NCI-H1105 (cell line): ENCODE measurements at places on chromosomes 5 and 9.

- no peak for DNase-seq
Measured at GRCh38 chr9:72440378-72440777, 75.4 kb upstream of the ZFAND5 start.

DNA sequence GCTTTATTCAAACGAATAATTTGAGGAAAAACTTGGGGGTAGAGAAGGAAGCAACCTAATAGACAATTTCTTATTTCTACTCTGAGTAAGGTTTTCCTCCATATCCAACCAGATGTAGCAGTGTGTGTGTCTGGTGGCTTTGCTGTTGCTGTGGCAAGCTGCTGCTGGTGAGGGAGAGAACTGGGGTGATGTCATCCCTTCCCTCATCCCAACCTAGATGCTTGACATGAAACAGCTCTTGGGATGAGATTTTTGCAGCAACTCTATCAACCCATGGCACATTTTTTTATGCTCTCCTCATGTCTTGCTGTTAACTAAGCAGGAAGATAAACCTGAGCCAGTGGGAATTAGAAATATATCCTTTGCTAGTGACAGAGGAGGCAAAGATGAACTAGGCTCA is 135.8 kb downstream of the PCSK1 start:
- no peak for DNase-seq

DNA sequence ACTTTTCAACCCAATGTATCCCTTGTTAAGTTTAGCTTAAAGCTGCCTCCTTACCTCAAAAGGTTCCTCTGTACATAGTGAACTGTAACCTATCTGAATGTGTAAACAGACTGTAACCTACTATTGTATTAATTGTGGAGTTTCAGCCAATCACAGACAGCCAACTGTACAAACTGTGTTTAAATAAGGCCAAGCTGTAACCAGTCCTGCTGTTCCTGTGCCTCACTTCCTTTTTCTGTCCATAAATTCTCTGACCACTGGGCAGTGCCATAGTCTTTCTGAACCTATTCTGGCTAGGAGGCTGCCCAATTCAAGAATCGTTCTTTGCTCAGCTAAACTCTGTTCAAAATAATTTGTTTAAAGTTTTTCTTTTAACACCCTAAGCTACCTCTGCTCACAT is 74.7 kb upstream of the DAPK1 start:
- no peak for DNase-seq

DNA sequence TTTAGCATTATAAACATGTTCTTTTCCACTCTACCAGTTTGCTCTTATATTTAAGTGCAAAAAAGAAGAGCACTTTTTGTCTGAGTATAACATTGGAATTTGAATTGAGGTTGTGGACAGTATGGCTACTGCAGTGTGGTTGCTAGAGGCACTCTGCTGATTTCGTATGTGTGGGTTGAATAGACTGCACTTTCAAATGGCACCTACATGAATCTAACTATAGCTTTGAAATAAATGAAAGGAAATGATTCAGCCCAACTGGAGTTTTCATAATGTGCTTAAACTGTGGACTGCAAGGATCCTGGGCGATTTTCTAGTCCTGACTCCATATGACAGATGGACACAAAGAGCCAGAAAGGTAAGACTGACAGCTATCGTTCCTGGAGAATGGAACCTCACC is 657.6 kb upstream of the RIOK2 start:
- DNase-seq, result no peak

DNA sequence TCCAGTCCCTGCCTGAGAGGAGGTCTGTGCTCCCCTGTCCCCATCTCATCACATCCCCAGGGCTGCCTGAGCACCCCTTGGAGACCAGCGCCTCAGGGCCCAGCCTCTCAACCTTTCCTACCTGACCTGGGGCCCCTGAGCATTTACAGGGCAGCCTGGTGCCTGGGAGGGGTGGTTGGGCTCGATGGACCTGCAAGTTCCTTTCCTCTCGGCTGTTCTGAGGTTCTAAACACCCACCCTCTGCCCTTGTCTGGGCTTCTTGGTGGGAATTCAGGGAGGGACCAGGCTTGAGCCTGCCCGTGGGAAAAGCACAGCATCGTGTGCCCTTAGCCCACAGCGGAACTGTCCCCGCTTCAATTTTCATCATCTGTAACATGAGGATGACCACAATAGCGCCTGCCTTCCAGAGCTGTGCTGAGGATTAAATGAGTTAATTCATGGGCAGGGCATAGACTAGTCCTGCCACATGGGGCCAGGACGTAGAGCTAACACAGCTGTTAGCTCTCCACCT is 91.0 kb upstream of the SH3PXD2B start:
- no peak for DNase-seq

DNA sequence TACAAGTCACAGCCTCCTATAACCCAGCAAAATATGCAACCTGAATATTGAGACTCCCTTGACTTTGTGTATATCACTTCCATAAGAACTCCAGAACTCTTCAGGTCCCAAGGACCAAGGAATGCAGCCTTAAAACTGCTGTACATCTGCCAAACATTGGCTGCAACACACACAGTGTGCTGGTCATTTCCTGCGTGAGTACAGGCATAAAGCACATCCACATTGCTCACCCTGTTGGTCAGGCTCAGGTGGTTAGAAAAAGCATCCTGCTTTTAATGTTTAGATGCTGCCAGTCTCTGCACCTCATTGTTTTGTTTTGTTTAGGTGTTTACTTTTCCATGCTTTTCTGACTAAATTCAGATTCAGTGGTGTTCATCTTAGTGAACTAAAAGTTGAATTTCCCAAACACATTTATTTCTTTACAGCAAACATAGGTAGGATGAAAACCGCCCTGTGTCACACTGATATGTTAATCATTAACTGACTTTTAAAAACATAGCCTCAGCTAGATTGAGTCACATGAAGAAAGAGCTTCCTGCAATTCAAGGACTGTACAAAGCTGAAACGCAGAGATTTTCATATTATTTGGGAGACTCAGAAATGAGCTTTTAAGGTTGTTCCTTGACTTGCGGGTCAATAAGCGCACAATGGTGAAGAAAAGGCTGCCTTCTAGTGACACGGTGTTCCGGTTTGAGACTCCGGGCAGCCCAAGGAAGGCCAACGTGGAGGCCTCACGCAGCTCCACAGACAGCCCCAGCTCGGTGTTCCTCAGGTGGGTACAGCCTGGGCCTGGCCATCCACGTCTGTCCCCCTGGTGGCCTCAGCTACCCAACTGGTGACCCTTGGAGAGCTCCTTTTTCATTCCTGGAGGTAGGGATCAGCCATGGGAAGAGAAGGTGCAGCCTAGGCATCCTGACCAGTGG is 52.2 kb upstream of the GRAMD2B start:
- no peak for DNase-seq

GRCh38 chr9:113620377-113621161 is 157.0 kb downstream of the RGS3 start:
- no peak for DNase-seq

DNA sequence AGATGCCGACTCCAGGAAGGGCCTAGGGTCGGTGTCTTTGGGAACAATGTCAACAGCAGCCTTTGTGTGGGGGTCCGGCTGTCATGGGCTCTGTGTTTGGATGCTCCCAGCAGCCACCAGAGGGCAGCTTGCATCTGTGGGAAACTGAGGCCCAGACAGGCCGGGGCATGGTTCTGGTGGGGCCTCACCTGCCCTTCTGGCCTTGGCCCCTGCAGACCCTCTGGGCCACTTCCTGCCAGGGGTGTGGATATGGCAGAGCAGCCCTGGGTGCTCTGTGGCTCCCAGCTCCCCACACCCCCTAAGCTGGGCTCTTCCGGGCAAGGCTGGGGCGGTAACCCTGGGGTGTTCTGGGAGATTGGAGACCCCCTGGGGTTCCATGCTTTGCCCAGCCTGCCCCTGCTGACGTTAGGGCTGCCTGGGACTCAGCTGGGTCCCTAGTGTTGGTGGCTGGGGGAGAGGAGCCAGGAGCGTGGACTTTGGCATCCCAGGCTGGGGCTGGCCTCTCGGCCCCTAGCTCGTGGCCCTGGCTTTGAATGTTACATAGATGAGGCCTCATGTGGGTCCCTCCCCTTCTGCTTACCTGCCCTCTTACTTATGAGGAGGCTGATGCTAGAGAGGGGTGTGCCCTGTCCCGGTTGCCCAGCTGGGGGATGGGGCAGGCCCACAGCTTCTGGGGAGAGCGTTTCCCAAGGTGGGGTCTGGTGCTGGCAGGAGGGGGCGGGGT is 38.3 kb downstream of the RXRA start:
- DNase-seq, result no peak

DNA sequence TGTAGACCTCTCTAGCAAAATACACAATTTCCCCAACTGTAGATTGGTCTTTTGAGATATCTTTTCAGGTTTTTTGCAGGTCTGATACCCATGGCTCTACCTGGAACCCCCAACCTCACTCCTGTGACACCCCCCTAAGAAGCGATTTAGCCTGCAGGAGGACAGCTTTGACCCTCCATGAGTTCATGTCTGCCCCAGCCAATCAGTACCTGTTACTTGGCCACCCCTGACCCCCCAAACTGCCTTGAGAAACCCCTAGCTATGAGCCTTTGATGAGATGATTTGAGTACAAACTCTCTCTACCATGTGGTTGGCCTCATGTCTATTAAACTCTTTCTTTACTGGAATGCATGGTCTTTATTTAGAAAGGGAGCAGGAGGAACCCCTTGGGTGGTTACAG is 25.7 kb downstream of the ABO start:
- no peak for DNase-seq

GRCh38 chr5:60842871-60843385 is 1.1 kb downstream of the ELOVL7 start:
- DNase-seq, result peak; percentile 4

DNA sequence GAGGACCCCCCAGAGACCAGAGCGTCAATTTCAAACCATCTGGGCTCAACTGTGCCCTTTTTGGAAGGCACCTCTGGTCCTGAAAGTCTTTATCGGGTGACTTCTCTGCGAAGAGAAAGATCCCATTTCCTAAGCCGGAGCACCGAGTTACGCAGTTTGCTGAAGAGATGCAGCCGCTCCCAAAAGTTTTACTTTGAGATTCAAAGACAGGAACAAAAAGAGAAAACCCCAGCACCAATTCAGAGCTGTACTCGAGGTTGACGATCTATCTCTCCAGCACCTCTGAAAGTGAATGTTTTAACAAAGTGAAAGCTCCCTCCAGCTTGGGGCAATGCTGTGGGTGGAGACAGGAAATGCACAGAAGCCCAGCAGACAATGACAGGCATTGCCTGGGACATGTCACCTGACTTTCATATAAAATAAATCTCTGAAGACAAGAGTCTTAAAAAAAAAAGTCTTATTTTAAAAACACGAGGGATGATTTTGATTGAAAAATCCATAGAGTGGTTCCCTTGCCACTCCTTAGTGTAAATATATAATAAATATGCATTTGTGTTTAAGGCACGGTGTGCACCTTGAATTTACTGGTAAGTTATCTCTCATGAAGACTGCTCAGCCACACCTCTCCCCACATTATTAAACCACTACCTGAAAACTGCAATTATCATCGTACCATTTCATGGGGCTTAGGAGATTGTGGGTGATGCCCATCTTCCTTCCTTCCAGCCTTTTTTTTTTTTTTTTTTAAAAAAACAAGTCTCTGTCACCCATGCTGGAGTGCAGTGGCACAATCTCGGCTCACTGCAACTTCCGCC is 79.9 kb downstream of the FNBP1 start:
- no peak for DNase-seq

- no peak for DNase-seq
Measured at GRCh38 chr9:71921190-71921814, 9.9 kb downstream of the C9orf85 start.
